ENCODE measurements at places on chromosomes 3 and 15.

- DNase-seq = no peak
These were observed 539.1 kb downstream of the SI start for GRCh38 chr3:164539215-164539614.

DNA sequence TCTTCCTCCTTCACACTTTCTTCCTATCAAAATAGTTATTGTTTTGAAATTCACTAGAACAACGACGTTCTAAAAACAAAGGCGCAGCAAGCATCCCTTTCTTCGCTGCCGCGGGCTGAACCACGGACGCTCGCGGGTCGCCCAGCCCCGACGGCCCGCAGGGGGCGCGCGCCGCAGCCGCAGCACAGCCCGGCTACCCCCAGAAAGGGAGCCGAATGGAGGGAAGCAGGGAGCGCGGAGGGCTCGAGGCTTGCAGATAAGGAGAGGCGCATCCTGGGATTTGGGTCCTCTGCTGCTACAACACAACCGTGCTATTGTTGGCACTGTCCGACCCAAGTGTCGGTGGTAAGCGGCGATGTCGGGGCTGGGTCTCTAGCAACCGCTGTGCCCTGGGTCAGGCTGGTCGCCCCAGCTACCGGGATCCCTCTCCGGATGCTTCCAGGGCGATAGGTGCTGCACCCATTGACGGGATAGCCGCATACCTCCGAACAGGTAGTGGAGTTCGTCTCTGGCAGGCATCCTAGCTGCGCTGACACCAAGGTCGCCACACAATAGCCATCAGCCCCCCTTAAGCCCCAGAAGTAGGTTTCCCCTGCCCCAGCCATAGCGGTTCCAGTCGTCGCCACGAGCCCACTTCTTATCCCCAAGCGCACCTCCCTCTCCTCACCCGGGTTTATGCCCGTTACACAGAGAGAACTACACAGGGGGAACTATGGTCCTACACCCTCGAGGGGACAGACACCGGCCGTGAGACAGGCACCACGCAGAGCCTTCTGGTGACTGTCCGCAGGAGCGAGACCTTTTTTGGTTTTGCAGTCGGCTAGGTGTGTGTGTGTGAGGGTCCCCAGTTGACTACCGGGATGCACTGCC lies 6.0 kb downstream of the ONECUT1 start:
- peak; percentile 52 for DNase-seq

DNA sequence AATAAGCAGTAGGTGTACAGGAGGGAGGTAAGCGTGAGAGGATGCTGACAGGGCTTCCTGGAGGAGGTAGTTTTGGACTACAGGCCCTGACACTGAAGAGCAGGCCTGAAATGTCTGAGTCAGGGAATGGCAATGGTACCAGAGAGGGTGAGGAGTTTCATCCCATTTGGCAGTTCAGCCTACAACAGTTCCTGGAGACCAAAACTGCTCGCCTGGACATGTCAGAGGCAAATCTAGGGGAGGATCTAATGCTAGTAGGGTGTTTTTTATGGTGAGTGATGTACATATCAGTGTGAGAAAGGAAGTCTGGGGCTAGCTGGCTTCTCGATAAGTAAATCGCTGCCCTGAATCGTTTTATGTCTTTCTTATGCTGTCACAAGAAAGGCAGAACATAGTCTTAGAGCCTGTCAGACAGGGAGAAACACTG lies 13.8 kb upstream of the TNFSF10 start:
- DNase-seq = no peak

DNA sequence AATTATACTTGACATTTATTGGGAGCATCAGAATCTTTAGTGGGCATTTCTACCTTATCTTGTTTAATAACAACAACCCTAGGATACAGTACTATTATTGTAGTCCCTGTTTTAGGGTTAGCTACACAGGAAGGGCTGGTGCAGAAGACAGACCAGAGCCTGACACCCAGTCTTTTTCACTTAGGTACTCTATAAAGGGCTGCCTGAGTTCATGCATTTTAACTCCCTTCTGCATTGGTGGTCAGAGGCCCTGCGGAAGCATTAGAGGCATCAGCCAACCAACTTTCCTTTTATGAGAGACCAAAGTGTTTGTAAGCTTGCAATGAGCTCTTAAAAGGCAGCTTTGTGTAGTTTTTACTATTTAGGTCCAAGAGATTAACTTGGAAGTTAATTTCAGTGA lies 105.4 kb downstream of the PLCL2 start:
- DNase-seq = no peak

DNA sequence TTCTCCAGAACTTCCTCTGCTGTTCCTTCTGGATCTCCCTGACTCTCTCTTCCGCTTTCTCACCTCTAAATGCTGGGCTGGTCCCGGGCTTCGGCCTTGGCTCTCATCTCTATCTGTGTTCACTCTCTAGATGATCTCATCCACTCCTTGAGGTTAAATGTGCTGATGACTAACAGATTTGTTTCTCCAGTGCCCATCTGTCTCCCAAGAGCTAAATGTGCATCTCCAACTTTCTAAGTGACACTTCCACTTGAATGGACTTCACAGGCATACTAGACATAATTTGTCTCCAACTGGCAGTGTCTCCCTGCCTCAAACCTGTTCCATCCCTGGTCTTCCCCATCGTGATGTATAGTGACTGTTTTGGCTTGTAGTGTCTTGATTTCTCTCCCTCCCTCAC lies 95.3 kb downstream of the ITPR1 start:
- no peak for DNase-seq

DNA sequence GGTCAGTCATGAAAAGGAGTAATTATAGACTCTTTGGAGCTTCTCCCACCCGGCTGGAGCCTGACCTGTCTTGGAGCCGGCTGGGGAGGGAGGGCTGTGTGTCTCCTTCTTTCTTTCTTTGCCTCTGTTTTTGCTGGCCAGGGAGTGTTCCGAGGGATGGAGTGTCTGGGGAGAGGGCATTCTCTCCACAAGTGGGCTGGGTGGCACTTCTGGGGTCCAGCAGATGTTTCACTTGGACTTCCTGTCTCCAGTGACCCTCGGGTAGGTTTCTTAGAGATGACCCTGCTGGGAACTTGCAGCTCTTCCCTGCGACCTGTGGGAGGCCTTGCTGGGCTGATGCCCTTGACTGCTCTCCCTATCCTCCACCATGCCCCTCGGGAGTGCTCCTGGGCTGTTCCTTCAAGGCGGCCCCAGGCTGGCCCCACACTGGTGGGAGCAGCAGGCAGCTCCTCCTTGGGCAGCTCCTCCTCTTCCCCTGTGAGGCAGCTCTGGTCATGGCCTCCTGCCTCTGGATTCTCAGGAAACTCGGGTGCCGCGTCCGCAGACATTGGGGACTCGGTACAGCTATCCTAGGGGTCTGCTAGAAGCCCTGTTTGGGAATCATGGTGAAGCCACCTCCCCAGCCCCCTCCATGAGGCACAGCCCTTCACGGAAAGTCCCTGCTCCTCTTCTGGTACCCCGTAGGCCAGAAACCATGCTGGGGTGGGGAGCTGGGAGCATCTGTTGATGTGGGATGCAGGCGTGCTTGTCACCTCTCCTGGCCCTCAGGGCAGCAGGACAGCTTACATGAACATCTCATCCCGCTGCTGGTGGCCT lies 44.9 kb downstream of the APBA2 start:
- DNase-seq = no peak

GRCh38 chr15:49908236-49908932 lies 210.6 kb downstream of the ATP8B4 start:
- DNase-seq = no peak

- no peak for DNase-seq
These were observed 51.2 kb downstream of the KLHL25 start for GRCh38 chr15:85743392-85744055.

DNA sequence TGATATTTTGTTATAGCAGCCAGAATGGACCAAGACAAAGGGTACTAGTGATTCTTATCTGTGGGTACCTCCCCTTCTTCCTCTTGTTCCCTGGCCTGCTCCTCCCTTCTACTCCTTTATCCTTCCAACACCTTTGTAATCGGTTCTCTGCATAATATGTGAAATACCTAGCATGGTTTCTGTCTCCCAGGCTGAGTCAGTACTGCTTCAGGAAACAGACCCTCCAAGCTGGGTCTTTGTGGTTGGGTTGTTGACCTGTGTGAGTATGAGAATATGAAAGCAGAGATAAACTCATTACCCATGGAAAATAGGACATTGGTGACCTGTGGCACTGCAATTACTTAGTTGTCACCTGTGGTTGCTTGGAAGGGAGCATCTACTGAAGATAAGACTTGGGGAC lies 69.3 kb upstream of the KLF13 start:
- no peak for DNase-seq

- no peak for DNase-seq
These were observed 918.8 kb upstream of the CFAP20DC start for GRCh38 chr3:59968513-59969045.

GRCh38 chr15:58742819-58743502 lies 6.5 kb downstream of the ADAM10 start:
- peak; percentile 39 for DNase-seq

DNA sequence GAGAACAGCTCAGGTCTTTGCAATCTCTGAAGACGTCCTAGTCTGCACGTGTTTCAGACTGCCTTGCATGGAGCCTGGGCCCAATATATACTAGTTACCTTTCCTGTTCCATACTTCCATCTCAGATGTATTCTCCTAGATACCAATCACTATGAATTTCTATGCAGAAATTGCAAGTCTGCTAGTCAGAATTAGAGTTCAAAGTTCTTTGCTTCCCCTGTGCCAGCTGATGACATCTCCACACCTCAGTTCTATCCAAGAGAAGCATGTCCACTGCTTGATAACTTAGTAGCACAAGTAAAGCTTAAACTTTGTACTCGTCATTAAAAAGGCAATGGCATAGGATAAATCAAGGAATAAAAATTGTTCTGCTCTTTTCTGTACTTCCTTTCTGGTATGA lies 133.6 kb upstream of the PLXND1 start:
- no peak for DNase-seq

DNA sequence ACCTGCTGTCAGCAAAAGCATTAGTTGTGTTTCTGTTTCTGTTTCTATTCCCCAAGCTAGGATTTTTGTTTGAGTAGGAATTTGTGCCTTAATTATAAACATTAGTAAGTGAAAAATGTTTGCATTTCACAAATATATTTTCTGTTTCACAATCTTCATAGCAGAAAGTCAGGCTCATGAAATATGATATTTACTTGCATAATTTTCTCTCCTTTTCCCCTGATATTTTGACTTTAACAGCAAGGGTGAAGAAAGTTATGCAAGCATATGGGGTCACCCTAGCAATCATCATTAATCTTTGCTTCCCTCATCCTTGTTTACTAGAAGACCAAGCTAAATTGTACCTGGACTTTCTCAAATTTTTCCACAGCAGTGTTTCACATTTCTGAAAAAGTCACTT lies 140.3 kb upstream of the SEMA6D start:
- DNase-seq = no peak

- no peak for DNase-seq
These were observed 57.2 kb upstream of the UBE2E1 start for GRCh38 chr3:23748398-23749110.

DNA sequence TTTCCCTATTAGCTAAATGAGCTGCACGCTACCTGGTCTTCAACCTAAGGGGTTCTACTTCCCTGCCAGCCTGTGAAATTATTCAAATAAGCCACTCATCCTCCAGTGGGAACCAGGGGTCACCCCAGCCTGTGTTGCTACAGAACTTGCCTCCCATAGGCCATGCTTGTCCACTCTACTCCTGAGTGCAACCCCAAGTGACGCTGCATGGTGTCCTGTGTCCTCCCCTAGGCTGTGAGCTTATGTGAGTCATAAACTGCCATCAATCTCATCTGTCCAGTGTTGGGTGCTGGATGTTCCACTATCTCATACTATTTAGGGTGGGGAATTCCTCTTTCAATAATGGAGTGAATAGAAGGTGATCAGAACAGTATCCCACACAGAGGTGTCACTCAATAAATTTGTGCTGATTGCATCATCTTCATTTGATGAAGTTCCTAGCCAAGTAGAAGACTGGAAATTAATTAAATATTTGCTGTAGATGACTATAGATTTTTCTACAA lies 49.8 kb upstream of the SSR3 start:
- DNase-seq = no peak

GRCh38 chr3:188729422-188729821 lies 442.3 kb upstream of the TPRG1 start:
- DNase-seq = no peak

DNA sequence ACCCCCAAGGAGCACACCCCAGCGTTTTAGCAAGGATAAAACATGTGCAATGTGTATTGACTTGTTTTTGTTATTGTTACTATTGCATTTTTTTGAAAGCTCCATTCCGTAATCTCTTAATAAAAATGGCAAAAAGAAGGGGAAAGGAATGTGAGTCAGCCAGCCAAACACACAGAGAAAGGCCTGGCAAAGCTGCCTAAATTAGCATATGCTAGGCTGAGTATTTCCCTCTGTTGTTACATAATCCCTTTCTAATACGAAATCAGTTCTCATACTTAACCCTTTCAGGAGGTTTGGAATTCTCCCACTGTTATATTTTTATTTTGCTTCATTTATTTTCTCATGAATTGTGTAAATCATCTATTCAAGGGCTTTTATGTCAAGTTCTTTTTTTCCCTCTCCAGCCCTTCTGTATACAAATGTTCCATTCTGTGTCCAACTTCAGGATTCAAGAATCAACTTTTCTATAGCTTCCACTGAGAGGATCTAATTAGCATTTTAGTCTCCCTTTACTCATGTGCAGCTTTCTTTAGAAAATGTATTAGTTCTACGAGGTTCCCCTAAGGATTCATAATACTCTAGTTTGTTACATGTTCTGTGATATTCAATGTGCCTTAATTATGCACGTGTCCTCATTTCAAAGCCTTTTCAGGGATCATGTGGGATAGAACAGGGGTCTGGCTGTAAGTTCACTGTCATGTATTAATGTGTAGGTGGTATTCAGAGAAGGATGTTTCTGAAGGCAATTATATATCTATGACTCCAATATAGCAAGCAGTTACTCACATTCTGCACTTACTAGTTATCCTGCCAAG lies 9.2 kb downstream of the CADM2 start:
- DNase-seq = no peak

DNA sequence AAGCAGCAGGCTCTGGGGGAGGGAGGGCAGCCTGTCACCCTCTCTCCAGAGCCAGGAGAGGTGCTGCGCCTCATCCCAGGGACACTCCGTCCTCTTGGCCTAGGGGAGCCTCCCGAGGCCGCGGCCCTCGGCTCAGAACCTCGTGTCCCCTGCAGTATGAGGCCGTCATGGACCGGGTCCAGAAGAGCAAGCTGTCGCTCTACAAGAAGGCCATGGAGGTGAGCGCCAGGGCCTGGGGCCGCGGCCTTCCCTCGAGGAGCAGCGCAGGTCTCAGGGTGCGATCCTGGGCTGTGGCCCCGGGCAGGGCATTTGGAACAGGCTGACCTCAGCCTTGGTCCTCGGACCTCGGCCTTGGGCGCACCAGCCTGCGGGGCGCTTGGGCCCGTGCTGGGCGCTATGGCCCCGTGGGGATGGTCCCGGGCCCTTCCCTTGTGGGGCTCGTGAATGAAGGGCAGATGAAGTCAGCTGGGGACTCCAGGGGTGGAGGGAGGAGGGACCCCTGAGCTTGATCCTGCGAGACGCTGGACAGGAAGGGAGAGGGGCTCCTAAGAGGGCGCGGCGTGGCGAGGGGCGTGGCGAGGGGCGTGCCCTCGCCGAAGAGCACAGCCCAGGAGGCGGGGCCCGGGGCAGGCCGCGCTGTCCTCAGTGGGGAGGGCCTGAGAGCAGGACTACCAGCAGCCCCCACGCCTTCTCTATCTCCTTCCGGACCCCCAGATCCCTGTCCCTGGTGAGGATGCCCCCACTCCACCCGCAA lies 32.9 kb downstream of the PSTPIP1 start:
- no peak for DNase-seq

All from NCI-H526 treated with DMSO at 0.1 percent for 48 hours (cell line).